ENCODE measurements at places on chromosomes 4 and X. TPM values are rescaled to one million over a fixed set of nuclear protein-coding genes. Genes with fewer than 3 reads are reported as not detected.
A peak's percentile ranks its signal among the peaks of the same experiment; 100 is the strongest.

Gene CXCL9
- 0.94 TPM for total RNA-seq

Gene RXFP1
- total RNA-seq, result not detected

Gene ZNF630
- 8.8 TPM for total RNA-seq

Gene S100G
- not detected for total RNA-seq

Gene ATP1B4
- not detected for total RNA-seq

Gene NXF2B
- not detected for total RNA-seq

Gene FAM149A
- total RNA-seq, result 11.2 TPM

Gene C4orf51
- total RNA-seq, result not detected

Gene LANCL3
- 0.28 TPM for total RNA-seq

Gene PPP1R2C
- not detected for total RNA-seq

Gene RBM10
- 35.5 TPM for total RNA-seq

- no peak for DNase-seq
These were observed 12.3 kb upstream of the SYTL5 start for GRCh38 chrX:37993837-37994619.

GRCh38 chr4:27009539-27009938 is 148.9 kb downstream of the STIM2 start:
- no peak for DNase-seq

- no peak for DNase-seq
These were observed 9.3 kb downstream of the TMEM144 start for GRCh38 chr4:158219623-158220022.

GRCh38 chrX:36431819-36432218 is 512.3 kb downstream of the CFAP47 start:
- no peak for DNase-seq

GRCh38 chr4:8287343-8288280 is 18.1 kb downstream of the HTRA3 start:
- no peak for DNase-seq

- DNase-seq, result no peak
These were observed 65.2 kb upstream of the TLR3 start for GRCh38 chr4:186003746-186004145.

DNA sequence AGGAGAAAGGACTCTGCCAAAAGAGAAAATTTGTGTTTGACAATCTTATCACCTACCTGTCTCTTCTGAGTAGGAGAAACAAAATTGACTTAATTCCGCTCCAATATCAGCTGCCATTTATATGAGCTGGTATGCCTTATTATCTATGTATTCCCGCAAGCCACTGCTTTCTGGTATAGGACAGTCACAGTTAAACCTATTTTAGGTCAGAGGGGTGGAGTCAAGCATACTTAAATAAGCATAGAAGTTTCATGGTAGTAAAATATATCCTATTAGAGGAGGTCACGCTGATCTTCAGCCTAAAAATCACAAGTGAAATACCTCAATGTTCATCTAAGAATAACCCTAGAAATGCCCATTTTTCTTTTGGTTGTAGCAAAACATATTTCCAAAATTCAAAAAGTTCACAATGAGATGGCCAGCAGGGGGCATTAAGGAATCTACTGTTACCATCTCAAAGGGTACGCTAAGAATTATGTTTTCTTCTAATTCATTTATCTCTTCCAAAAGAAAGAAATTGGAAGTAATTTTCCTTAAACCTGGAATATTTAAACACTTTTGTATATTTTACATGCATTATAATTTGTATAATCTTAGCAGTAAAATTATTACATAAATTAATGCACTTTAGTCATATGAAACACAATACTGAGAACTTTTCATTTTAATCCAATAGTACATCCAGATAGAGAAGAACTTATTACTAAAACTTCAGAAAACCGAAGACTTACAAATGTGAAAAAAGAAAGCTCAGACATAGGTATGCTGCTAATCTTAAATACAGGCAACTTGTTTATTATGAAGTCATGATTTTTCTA is 10.5 kb downstream of the PPAT start:
- peak; percentile 44 for DNase-seq

DNA sequence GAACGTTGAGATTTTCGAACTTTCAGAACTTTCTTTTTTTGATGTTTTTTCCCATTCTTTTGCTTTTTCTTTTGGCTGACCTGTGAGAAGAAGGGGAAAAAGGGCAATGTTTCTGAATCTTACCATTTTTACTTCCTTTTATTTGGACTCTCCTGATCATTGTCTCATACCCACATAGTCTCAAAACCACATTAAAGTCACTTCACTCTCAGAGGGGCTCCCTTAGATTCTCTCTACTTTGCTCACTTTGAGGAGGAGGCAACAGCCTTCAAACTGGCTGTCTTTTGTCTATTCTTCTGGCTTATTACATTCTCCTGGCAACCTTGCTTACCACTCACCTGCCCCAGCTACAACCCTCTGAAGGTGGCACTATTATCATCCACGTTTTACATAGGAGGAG is 3.7 kb downstream of the CXCL9 start:
- no peak for DNase-seq

- DNase-seq, result no peak
These were observed 54.4 kb upstream of the RELL1 start for GRCh38 chr4:37740546-37740945.

DNA sequence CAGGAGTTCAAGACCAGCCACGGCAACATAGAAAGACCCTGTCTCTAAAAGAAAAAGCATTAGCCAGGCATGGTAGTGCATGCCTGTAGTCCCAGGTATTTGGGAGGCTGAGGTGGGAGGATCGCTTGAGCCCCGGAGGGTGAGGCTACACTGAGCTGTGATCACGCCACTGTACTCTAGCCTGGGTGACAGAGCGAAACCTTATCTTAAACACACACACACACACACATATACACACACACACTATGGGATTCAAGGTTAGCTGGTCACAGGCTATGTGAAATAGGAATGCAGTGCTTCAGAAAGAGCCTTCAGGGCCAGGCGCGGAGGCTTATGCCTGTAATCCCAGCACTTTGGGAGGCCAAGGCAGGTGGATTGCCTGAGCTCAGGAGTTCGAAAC is 23.5 kb downstream of the NLGN3 start:
- no peak for DNase-seq

DNA sequence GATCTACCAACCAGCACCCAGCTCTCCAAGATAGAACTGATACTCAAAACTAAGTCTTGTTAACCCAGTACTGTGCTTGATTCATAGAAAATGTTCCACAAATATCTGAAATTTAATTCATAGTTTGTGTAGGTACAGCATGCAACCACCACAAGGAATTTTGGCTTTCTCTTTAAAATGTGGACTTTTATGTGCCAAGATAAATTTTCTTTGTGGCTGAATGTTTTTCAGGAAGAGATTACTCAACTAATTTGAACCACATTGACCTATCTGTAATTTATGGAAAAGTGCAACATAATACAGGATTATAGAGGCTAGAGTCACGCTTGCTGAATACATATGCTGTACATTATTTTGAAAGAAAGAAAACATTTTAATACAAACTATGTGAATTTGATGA is 730.8 kb downstream of the IL1RAPL1 start:
- DNase-seq, result no peak

GRCh38 chr4:185018834-185019455 is 655 bp downstream of the HELT start:
- no peak for DNase-seq

DNA sequence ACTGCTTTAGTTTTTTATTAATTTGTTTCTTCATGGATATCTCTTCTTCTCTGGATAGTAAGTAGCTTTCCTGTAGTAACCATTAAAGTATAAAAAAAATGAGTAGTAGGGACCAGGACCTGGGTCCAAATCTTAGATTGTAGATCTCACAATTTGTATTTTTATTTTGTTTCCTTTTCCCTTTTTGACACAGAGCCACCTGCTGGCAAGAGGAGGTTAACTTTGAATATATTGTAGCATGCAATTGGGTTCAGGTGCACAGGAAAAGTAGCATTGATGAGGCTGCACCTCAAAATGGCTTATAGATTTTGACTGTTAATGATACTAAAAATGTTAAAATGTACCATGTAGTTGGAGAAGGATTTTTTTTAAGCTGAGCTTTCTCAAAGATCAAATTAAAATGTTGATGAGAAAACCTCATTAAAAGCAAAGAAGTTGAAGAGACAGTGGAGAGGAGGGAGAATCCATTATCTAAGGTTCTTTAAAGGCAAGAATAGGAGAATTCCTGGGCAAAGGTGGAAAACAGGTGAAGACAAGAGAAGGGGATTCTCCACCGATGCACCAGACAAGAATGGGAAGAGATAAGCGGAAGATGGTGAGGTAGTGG is 48.3 kb upstream of the HPGDS start:
- DNase-seq, result no peak

DNA sequence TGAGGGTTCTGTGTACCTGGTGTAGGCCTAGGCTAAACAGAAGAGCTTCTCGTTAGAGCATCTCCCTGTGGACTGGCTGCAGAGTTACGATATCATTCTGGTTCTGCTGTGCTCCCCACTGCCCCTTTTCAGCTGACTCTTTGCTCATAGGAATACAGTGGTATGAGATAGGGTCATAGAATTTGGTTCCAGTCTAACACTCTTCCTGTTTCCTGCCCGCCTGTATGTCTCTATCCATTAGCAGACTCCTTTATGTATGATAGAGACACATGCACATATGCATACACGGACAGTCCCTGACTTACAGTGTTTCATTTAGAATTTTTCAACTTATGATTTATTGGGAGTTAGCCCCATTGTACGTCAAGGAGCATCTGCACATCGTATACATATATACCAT is 15.3 kb downstream of the RNF4 start:
- DNase-seq, result no peak

- DNase-seq, result peak; percentile 46
These were observed at the start of gene WNK3 for GRCh38 chrX:54357414-54358377. TSS of gene WNK3 (minus strand) at chrX:54358046.

GRCh38 chr4:152382057-152382785 is 153.7 kb downstream of the FBXW7 start:
- DNase-seq, result no peak

DNA sequence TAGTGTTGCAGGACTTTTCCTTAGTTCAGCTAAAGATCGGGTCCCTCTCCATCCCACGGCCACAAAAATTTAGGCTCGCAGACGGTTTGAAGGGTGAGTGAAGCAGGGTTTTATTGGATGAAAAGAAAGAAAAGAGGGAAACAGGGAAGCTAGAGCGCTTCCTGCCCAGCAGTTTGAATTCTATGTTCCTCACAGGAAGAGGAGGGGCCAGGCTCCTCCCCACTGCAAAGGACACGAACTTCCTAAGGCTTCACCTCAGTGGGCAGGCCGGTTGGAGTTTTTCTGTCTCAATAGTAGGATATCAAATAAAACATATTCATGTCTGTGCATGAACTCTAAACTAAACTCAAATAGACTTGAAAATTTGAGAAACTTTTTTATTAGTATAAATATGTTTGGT is 27.4 kb downstream of the DAPP1 start:
- no peak for DNase-seq

DNA sequence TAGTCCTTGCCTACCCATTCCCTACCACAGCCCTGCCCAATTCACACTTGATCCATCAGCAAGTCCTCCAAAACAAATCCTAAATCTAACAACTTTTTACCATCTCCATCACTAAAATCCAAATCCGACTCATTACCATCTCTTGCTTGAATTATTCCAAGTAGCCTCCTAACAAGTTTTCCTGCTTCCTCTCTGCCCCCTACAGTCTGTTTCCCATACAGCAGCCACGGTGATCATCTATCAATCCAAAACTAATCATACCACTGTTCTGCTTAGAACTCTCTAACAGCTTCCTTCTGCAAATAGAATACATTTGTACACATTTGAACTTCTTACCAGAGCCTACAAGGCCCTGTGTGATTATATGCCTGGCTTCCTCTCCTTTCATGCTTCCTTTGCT is 133.0 kb downstream of the SHROOM4 start:
- DNase-seq, result no peak

DNA sequence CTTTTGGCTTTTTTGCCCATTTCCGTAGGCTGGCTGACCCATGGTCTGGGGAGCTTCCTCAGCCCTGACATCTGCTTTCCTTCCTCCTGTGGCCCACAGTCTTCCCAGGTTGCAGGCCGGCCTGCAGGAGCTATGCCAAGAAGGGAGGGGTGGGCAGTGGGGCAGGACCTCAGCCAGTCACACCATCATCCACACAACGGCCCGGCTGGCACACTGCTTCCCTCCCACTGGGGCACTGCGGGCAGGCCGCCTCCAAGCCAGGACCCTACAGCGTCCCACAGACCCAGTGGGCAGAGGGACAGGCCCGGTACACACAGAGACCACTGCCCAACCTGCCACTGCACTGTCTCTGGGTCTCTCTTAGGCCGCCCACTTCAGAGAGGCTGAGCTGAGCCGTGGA is 38.0 kb downstream of the CTBP1 start:
- peak; percentile 42 for DNase-seq

DNA sequence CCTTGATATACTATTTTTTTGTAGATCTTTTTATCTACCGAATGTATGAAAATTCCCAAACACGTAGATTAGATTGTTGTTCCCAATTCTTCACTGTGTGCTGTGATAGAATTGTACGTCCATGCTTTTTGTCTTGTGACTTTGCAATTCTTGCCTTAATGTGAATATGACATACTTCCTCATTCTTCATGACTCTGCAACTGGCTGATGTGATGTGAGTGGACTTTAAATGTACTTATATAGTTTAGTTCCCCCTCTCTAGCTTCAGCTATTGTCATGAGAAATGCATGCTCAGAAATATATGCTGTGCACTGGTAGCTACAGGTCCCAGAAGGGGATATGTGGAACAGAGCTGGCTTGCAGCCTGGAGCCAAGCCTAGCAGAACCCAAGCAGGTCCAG is 89.4 kb downstream of the FTHL17 start:
- no peak for DNase-seq

DNA sequence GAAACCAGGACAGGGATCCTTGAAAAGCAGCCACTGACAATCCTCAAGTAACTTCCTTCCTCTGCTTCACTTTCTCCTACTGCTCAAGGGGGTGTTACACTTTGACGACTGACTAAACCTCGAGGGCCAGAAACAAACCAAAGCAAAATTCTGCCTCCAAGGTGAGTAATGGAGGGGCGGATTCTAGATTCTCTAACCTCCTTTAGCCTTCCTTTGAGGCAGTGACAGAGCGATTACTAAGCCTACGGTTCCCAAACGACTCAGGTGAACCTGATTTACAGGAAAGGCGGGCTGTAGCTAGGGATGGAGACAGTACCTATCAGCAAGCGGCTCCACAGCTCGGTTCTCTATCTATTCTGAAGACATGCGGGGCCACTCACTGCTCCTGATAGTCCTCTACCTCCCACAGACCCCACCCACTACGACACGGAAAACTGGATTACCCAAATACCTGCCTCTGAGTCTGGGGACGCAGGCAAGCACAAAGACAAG is 487 bp downstream of the TBCK start:
- DNase-seq, result no peak

GRCh38 chr4:187603093-187604025 is 392.2 kb upstream of the ZFP42 start:
- no peak for DNase-seq

- no peak for DNase-seq
These were observed 2141.7 kb upstream of the TENM3 start for GRCh38 chr4:180101348-180102083.

- DNase-seq, result peak; percentile 85
These were observed 56.7 kb downstream of the PRPS1 start for GRCh38 chrX:107684956-107685385.

DNA sequence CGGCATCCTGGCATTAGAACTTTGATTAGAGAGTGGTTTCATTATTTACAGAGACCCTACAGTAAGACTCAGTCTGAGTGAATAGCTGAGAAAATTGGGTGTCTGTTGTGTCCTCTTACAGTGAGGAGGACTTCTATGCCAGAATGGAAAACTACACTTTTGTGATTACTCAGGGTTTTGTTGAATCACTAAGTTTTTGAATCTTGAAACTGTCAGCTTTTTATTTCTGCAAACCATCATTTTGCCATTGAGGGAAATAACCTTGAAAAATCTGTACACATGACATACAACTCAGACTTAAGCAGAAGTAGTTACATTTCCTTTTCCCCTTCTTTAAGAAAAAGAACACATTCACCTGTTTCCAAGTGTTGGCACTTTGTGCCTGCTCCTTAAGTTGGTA is 117.6 kb upstream of the RASGEF1B start:
- DNase-seq, result no peak

Measured in Peyer's patch (tissue), 4 donors.